SK-N-SH (cell line): ENCODE measurements at places on chromosomes 4 and X.

GRCh38 chr4:184657144-184657543, 7.6 kb downstream of the PRIMPOL start:
- no peak for DNase-seq

DNA sequence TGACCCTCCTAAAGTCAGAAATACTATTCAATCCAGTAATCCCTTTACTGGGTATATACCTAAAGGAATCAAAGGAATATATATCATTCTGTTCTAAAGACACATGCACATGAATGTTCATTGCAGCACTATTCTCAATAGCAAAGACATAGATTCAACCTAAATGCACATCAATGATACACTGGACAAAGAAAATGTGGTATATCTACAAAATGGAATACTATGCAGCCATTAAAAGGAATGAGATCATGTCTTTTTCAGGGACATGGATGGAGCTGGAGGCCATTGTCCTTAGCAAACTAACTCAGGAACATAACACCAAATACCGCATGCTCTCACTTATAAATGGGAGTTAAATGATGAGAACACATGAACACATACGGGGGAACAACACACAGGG, 306.0 kb upstream of the EPHA5 start:
- DNase-seq, result no peak

- DNase-seq, result no peak
These were observed 1991.1 kb downstream of the ARAP2 start for GRCh38 chr4:34253239-34253638.

DNA sequence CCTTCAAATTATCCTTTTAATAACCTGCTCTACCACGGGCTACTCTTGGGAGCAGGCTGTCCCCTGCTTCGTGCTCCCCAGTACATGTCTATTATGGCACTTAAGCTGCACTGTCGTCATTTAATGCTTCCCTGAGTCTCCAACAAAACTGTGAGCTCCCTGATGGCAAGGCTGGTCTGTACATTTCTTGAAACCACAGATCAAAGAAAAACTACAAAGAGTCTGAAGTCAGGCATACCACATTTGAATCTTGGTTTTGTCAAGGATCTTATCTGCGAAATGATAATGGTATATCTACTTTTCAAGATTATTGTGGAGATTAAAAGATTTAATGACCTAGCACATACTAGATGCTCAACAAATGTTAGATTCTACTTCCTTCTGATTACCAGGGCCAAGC, 45.7 kb downstream of the MAML3 start:
- no peak for DNase-seq

GRCh38 chr4:184860018-184860779, 34.4 kb upstream of the ACSL1 start:
- no peak for DNase-seq

DNA sequence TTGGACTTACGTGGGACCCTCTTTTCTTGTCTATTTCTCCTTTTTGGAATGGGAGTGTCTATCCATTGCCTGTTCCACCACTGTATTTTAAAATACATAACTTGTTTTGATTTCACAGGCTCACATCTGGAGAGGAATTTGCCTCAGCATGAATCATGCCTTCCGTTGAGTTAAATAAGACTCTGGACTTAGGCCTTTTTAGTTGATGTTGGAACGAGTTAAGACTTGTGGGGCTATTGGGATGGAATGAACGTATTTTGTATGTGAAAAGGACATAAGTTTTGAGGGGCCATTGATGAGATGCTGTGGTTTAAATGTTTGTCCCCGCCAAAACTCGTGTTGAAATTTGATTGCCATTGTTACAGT, 66.2 kb downstream of the BEX3 start:
- no peak for DNase-seq

- DNase-seq, result no peak
These were observed at the start of gene IL9R for GRCh38 chrX:155997436-155997835. IL9R (plus strand) TSS chrX:155997696; CDS start chrX:155997760, 64 bp downstream.

GRCh38 chrX:150361070-150361776, 1.9 kb upstream of the MAMLD1 start:
- peak; percentile 31 for DNase-seq

DNA sequence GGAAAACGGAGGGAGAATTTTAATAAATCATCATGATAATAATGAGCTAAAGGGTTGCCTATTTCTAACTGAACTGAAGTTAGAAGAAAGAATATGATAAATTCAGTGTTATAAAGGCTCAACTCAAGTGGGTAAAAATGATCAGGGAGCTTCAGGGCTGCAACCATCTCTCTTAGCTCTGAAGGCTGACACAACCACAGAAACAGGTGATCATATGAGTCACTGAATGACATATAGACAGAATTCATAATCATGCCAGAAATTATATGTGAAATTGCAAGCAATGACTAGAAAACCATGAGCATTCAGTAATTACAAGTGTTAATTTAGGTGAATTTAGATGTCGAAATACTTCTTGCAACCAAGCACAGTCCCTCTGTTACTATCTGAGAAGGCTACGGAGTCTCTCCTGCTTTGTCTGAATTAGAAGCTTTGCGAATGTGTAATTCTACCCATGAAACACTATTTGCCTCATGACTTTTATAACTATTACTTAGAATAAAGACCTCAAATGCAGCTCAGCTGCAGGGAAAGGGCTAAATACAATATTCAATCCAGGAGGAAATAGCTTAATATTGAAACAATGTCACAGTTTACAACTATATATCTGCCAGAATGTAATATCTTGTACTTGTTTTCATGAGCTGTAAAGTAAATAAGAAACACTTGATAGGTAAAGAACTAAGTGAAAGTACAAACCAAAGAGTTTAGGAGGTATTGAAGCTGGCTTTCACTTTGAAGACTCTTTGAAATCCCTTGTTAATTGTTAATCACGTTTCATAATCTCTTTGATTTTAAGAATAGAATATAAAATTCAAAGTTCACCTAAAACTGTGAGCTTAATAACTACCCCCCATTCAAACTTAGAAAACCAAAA, 1972.6 kb downstream of the ARAP2 start:
- no peak for DNase-seq

- DNase-seq, result no peak
These were observed 4.5 kb downstream of the DTHD1 start for GRCh38 chr4:36285784-36286480.

GRCh38 chr4:53322696-53323095, 43.2 kb downstream of the SCFD2 start:
- DNase-seq, result no peak

DNA sequence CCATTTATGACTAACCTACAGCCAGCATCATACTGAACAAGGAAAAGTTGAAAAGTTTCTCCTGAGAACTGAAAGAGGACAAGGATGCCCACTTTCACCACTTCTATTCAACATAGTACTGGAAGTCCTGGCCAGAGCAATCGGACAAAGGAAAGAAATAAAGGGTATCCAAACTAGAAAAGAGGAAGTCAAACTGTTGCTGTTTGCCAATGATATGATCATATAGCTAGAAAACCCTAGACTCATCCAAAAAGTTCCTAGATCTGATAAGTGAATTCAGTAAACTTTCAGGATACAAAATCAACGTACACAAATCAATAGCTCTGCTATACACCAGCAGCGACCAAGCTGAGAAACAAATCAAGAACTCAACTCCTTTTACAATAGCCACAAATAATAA, 64.5 kb downstream of the CENPC start:
- no peak for DNase-seq

DNA sequence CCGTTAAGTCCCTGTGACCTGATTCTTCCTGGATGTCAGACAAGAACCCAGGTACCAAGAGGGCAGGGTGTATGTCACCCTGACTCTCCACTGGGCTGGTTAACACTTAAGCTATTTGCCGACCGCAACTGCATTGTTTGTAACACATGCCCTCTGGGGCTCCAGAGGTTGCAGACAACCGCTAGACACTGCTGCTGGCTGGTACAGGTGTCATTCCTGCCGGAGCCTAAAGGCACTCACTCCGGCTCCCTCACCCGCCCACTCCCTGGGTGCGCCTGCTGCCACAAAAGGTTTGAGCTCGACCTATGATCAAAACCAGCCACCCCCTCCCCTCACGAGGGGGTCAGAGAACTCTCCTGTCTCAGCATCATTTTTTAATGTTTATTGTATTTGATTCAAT, 208.2 kb downstream of the FAT4 start:
- no peak for DNase-seq

- no peak for DNase-seq
These were observed 164.0 kb upstream of the RASGEF1B start for GRCh38 chr4:81635739-81636138.

GRCh38 chr4:168515222-168516011, 18.6 kb downstream of the PALLD start:
- DNase-seq, result no peak

GRCh38 chr4:123216543-123216942, 180.1 kb upstream of the SPRY1 start:
- DNase-seq, result no peak

DNA sequence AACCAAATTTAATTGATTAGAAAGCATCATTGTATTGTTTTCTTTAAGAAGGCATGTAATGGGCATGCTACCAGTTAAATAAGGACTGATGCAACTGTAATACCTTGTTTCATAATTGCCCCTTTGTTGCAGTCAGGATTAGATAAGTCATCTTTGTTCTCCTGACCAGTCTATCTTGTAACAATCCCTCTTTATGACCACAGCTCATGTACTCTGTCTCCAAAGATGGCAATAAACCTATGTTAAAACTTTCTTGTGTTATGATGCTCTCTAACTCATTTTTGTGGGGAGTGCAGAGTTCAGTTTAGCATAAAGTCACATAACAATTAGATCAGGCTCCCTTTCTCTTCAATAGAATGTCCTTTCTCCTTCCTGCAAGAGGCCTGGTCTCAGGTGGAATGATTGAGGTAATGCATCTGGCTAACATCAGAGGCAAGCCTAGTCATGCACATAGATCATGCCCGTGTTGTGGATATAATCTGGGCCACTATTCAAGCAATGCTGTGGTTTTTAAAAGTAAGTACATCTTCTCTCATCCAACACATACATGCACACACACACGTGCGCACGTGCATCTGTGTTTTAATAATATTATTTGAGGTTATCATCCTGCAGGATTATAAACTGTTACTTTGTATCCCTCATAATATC, 45.6 kb downstream of the TMEM154 start:
- no peak for DNase-seq

DNA sequence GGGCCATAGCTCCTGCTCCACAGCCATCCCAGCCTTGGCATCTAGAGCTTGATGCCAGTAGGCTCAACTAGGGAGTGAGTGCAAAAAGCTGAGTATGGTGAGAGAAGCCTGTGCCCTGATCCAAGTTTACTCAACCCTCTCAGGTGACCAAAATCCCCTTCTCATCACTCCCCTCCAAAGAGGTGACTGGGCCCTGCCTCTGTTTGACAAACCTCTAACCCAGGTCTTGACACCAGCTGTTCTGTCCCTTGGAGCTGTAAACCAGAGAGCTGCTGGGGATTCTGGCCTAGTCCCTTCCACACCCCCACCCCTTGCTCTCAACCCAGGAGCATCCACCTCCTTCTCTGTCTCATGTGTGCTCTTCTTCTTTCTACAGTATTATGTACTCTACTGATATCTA, 73.5 kb downstream of the MSN start:
- no peak for DNase-seq

- no peak for DNase-seq
These were observed 37.9 kb upstream of the SORBS2 start for GRCh38 chr4:185849664-185850550.

DNA sequence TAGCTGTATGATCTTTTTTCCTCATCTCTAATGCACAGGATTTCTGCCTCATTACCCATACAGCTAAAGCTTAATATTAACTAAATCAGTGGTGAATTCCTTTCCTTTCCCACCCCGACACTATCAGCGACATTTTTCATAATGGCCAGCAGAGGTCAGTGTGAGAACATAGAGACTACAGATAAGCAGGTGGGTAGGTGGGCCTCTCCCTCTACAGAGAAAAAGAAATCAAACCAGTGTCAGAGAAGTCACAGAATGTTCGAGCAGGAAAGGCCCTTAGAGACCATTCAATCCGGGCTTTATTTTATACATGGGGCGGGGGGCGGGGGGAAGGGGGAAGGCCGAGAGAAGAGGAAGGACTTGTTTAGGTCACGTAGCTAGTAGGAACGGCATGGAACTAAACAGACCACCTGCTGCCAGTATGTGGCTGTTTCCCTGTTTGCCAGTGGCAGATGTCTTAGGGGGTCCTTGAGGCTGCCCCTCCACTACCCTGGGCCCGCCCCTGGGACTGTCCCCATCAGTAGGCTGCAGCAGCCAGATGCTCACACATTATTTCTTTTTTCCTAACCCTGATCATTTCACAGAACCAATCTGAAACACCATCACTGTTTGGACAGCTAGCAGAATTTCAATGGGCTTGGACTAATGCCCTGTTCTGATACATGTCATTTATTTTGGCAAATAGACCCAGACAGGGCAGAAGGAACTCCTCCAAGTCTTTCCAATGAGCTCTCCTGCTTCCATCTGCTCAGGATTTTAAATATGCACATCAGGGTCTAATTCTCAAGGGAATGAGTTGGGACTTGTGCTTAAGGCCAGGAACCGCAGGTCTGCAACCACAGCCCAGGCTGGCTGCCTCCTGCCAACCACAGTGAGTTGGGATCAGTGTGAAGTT, 133.4 kb downstream of the ATG4A start:
- peak; percentile 19 for DNase-seq

GRCh38 chrX:51847463-51847862, 46.0 kb upstream of the MAGED1 start:
- DNase-seq, result no peak

- DNase-seq, result peak; percentile 34
These were observed 219.7 kb downstream of the DCLK2 start for GRCh38 chr4:150297861-150298474.

GRCh38 chr4:78737035-78737434, 39.1 kb upstream of the BMP2K start:
- DNase-seq, result no peak

DNA sequence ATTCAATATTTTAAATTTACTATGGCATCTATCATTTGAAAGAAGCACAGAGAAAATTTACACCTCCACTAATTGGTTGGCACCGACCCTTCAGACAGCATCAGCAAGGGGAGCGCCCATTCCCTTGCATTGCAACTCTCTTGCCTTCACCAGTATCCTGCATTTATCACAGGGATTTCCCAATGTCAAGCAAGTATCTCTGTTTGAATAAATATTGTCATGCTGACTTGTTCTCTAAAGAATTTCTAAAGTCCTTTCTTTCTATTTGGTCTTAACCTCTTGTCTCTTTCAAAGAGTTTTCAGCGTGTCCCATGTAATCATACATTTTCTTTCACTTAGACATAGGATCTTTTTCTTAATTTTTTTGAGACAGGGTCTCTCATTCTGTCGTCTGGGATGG, 10.4 kb downstream of the DCTD start:
- no peak for DNase-seq

- DNase-seq, result no peak
These were observed 25.9 kb upstream of the FAM241A start for GRCh38 chr4:112119353-112119783.

GRCh38 chr4:4709736-4710135, 149.7 kb upstream of the MSX1 start:
- DNase-seq, result peak; percentile 30

DNA sequence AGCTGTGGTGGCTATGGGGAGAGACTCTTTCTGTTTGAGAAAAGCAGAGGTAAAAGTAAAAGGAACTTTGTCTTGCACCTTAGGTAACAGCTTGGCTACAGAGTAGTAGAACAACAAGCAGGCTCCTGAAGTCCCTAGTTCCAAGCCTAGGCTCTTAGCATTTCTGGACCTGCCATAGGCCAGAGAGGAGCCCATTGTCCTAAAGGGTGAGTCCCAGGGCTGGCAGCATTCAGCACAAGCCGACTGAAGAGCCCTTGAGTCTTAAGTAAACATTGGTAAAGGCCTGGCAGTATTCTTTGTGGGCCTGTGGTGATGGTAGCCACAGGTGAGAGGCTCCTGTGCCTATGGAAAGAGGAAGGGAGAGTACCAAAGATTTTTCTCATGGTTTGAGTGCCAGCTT, 38.2 kb downstream of the CSN3 start:
- DNase-seq, result no peak
